Activated CD4-positive, alpha-beta T cell treated with anti-CD3 and anti-CD28 coated beads for 36 hours (primary cell): ENCODE measurements at places on chromosomes 4 and X. TPM values are rescaled to one million over a fixed set of nuclear protein-coding genes. Genes with fewer than 3 reads are reported as not detected.

DNA sequence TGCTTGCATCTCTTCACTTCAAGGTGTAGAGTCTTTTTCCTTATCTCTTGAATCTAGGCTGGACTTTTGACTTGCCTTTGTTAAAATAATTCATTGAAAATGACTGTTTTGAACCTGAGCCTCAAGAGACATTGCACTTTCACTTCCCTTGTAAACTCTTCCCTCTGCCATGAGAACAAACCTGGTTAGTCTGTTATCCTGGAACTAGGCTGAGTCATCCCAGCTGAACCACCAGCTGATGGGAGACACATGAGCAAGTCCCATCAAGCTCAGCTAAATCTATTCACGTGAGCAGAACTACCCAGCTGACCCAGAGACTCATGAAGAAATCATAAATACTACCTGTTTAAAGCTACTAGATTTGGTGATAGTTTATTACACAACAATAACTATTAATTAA is 202.3 kb upstream of the CENPE start:
- H3K4me3 ChIP-seq = no peak overlapping the region
- H3K27ac ChIP-seq = no peak overlapping the region
- H3K4me1 ChIP-seq = no peaks in the 10 kb centered on the region
- peaks cover 4% of the 10 kb centered on the region for H3K27me3 ChIP-seq
- DNase-seq = no peak
- H3K36me3 ChIP-seq = no peaks in the 10 kb centered on the region

TMEM185A gene
- total RNA-seq = 10.2 TPM

COMMD8 gene
- total RNA-seq = 15.0 TPM

GRCh38 chr4:67581208-67581857 is 22.8 kb downstream of the STAP1 start:
- peaks cover 11% of the 10 kb centered on the region for H3K36me3 ChIP-seq
- DNase-seq = no peak
- H3K27ac ChIP-seq = peak overlapping the region; percentile 55
- H3K4me3 ChIP-seq = peak overlapping the region; percentile 19
- H3K27me3 ChIP-seq = no peaks in the 10 kb centered on the region

GRCh38 chr4:80336582-80336981 is 1.1 kb downstream of the CFAP299 start:
- no peak overlapping the region for H3K27ac ChIP-seq
- peaks cover 9% of the 10 kb centered on the region for H3K4me1 ChIP-seq
- H3K4me3 ChIP-seq = peak overlapping the region; percentile 76
- no peaks in the 10 kb centered on the region for H3K36me3 ChIP-seq
- peaks cover 19% of the 10 kb centered on the region for H3K27me3 ChIP-seq

DNA sequence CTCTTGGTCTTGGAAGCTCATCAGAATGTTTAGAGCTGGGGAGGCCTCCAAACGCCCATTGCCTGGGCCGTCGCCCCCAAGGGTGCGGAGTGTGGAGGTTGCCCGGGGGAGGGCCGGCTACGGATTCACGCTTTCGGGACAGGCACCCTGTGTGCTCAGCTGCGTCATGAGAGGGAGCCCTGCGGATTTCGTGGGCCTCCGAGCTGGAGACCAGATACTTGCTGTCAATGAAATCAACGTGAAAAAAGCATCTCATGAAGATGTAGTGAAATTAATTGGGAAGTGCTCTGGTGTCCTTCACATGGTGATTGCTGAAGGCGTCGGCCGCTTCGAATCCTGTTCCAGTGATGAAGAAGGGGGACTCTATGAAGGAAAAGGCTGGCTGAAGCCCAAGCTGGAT is 23.3 kb downstream of the RGS12 start:
- no peak overlapping the region for H3K27ac ChIP-seq
- no peaks in the 10 kb centered on the region for H3K4me1 ChIP-seq
- no peaks in the 10 kb centered on the region for H3K27me3 ChIP-seq
- H3K36me3 ChIP-seq = peaks cover 4% of the 10 kb centered on the region

DNA sequence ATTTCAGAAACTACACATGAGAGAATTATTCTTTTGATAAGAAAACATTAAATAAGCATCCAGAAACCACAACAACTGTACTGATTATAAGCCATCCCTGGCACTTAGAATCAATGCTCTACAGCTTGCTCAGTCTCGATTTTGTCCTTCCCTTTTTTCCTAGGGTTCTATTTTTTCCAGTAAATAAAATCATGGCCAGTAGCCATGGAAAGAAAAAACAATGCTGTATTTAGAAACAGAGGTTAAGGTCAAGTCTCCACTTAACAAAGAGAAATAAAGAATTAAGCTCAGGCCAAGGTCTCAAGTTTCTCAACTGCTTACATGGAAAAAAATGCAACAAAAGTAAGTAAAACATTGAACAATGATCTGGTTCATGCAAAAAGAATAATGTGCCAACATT is 38.7 kb upstream of the GRID2 start:
- H3K27ac ChIP-seq = no peak overlapping the region
- no peaks in the 10 kb centered on the region for H3K27me3 ChIP-seq
- H3K36me3 ChIP-seq = no peaks in the 10 kb centered on the region
- no peak overlapping the region for H3K4me3 ChIP-seq

CNGA1 gene
- total RNA-seq = 0.30 TPM

SPIN2A gene
- total RNA-seq = 0.54 TPM

DNA sequence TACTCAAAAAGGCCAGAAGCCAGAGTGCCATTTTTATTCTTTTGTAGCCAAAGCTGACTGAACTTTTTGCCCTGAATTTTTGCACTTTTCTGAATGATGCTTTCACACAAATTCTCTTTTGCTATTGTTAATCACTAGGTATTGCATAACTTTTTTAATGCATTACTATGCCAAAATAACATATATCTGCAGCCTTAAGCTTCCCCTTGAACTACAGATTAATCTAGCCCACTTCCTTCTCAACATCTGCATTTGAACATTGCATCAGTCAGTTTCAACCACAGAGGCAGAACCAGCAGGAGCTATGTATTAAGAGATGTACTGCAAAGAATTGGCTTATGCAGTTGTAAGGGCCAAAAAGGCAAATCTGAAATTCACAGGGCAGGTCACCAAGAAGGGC is 197.6 kb upstream of the GYPA start:
- H3K4me1 ChIP-seq = no peaks in the 10 kb centered on the region
- no peaks in the 10 kb centered on the region for H3K36me3 ChIP-seq
- H3K27ac ChIP-seq = no peak overlapping the region
- no peak overlapping the region for H3K4me3 ChIP-seq
- H3K27me3 ChIP-seq = no peaks in the 10 kb centered on the region

DNA sequence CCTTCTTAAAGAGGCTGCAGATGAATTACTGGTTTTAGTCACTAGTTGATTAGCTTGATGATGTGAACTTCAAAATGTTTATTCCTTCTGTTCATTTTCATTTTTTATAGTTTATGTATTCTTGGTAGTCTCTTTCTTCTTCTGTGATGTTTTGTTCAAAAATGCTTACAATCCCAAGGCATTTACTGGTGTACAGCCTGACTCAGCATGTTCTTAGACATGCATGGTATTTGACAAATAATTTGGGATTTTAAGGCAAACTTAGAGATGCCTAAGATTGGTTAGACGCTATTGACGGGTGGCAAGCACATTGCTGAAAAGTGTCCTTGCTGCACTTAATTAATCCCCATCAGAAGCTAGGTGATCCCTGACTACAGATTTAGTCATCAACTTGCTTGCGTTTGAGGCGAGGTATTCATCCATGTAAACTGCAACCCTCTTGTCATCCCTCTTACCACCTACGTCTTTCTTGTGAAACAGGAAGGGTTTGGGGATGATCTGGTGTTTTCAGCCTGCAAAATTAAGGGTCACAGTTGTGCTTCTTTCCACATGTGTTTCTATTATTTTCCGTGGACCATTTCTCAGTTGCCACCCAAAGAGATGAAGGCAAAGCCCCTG is 331.8 kb downstream of the DKK2 start:
- H3K27me3 ChIP-seq = no peaks in the 10 kb centered on the region
- no peak overlapping the region for H3K27ac ChIP-seq
- no peak for DNase-seq
- H3K36me3 ChIP-seq = no peaks in the 10 kb centered on the region

GAGE13 gene
- total RNA-seq = not detected

- H3K27ac ChIP-seq = peak overlapping the region; percentile 97
- H3K27me3 ChIP-seq = no peaks in the 10 kb centered on the region
- H3K4me1 ChIP-seq = peaks cover 54% of the 10 kb centered on the region
- H3K36me3 ChIP-seq = peaks cover 29% of the 10 kb centered on the region
- peak overlapping the region; percentile 53 for H3K4me3 ChIP-seq
Measured at GRCh38 chrX:1462596-1463251, 10.0 kb upstream of the ASMTL start.

- no peak overlapping the region for H3K4me3 ChIP-seq
- H3K27ac ChIP-seq = no peak overlapping the region
- H3K36me3 ChIP-seq = no peaks in the 10 kb centered on the region
- no peaks in the 10 kb centered on the region for H3K27me3 ChIP-seq
- DNase-seq = no peak
Measured at GRCh38 chr4:57351731-57352130, 241.5 kb upstream of the IGFBP7 start.

DCHS2 gene
- total RNA-seq = 0.14 TPM

GRCh38 chr4:48518143-48518542 is 28.1 kb downstream of the ZAR1 start:
- no peak overlapping the region for H3K27ac ChIP-seq
- no peak for DNase-seq
- no peak overlapping the region for H3K4me3 ChIP-seq
- H3K4me1 ChIP-seq = no peaks in the 10 kb centered on the region
- no peaks in the 10 kb centered on the region for H3K27me3 ChIP-seq

- no peak overlapping the region for H3K4me3 ChIP-seq
- peaks cover 28% of the 10 kb centered on the region for H3K4me1 ChIP-seq
- no peak overlapping the region for H3K27ac ChIP-seq
- no peaks in the 10 kb centered on the region for H3K27me3 ChIP-seq
- no peak for DNase-seq
- H3K36me3 ChIP-seq = peaks cover 18% of the 10 kb centered on the region
Measured at GRCh38 chrX:48472851-48473703, 2.9 kb upstream of the FTSJ1 start.

- no peak overlapping the region for H3K4me3 ChIP-seq
- peaks cover 1% of the 10 kb centered on the region for H3K27me3 ChIP-seq
- H3K27ac ChIP-seq = no peak overlapping the region
- no peak for DNase-seq
- H3K4me1 ChIP-seq = no peaks in the 10 kb centered on the region
Measured at GRCh38 chr4:154064244-154064643, 275.4 kb upstream of the SFRP2 start.

- peaks cover 30% of the 10 kb centered on the region for H3K36me3 ChIP-seq
- H3K4me3 ChIP-seq = no peak overlapping the region
- no peaks in the 10 kb centered on the region for H3K27me3 ChIP-seq
- H3K4me1 ChIP-seq = peaks cover 9% of the 10 kb centered on the region
- DNase-seq = no peak
Measured at GRCh38 chr4:83316459-83317165, 18.0 kb downstream of the HPSE start.

DNA sequence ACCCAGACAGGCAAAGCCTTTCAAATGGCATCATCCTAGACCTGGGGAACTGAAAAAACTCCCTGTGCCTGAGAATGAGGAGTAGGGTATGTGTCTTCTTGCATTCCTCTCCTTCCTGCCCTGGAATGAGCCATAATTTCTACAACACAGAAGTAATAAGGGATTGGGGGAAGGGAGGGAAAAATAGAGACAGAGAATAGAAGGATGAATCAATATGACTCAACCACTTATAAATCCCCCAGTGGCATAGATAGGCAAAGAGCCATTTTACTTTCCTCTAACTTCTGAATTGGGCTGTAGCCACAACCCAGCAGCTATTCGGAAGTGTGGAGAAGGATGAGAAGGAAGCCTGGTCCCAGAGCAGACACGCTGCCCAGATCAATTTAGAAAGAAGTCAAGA is 99.9 kb downstream of the NHS start:
- H3K4me1 ChIP-seq = no peaks in the 10 kb centered on the region
- no peak for DNase-seq
- H3K4me3 ChIP-seq = no peak overlapping the region
- H3K27me3 ChIP-seq = peaks cover 2% of the 10 kb centered on the region

GRCh38 chr4:147118528-147118927 is 172.9 kb upstream of the TTC29 start:
- no peaks in the 10 kb centered on the region for H3K4me1 ChIP-seq
- no peak for DNase-seq
- H3K4me3 ChIP-seq = no peak overlapping the region
- H3K27ac ChIP-seq = no peak overlapping the region

TSPAN6 gene
- total RNA-seq = 0.41 TPM

GRCh38 chr4:37697566-37697965 is 11.4 kb upstream of the RELL1 start:
- H3K4me1 ChIP-seq = no peaks in the 10 kb centered on the region
- no peak for DNase-seq
- no peak overlapping the region for H3K27ac ChIP-seq
- no peak overlapping the region for H3K4me3 ChIP-seq

ODAPH gene
- total RNA-seq = not detected

DNA sequence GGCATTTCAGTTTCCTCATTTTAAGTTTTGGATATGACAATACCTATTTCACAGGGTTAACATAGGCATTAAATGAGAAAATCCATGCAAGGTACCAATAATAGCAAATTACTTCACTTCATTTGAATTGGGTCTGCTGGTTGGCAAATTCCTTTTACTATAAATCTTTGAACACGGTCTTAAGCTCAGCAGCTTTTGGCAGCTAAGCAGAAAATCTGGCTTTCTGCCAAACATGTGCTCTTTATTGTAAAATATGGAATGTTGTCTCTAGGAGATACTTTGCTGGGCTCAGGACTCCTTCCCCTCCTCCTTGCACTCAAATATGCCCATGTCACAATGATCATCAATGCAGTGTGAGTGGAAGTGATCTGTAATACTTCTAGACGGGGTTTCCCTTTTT is 16.8 kb upstream of the DMP1 start:
- H3K4me3 ChIP-seq = no peak overlapping the region
- no peak overlapping the region for H3K27ac ChIP-seq
- no peaks in the 10 kb centered on the region for H3K36me3 ChIP-seq
- H3K4me1 ChIP-seq = no peaks in the 10 kb centered on the region

GRCh38 chr4:185538806-185539205 is 3.5 kb upstream of the PDLIM3 start:
- H3K27ac ChIP-seq = no peak overlapping the region
- no peaks in the 10 kb centered on the region for H3K36me3 ChIP-seq
- peaks cover 3% of the 10 kb centered on the region for H3K4me1 ChIP-seq
- H3K4me3 ChIP-seq = no peak overlapping the region
- no peak for DNase-seq

DNA sequence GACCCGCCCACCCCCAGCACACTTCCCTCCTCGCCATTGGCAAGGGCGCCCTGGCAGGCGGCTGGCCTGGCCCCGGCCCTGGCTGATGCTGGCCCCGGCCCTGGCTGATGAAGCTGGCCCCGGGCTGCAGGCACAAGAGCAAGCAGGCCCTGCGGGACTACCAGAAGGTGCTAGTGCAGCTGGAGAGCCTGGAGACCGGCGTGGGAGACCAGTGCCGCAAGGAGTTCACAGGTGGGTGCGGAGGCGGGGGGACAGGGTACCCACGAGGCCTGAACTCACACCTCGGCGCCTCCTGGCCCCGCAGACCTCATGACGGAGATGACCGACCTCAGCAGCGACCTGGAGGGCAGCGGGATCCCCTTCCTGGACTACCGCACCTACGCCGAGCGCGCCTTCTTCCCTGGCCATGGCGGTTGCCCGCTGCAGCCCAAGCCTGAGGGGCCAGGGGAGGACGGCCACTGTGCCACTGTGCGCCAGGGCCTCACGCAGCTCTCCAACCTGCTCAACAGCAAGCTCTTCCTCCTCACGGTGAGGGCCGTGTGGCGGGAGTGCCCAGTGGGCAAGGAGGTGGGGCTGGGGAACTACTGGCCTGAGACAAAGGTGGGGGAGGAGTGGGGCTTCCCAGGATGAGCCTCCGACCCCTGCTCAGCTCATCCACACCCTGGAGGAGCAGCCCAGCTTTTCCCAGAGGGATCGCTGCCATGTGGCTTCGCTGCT is 6.1 kb upstream of the SRPK3 start:
- DNase-seq = peak; percentile 2
- H3K4me1 ChIP-seq = no peaks in the 10 kb centered on the region
- peaks cover under 1% of the 10 kb centered on the region for H3K27me3 ChIP-seq
- no peak overlapping the region for H3K27ac ChIP-seq

HS6ST2 gene
- 0.76 TPM for total RNA-seq

FMR1NB gene
- total RNA-seq = not detected

DMRTC1 gene
- not detected for total RNA-seq
